Fibroblast of lung (primary cell): ENCODE measurements at places on chromosomes 13 and 19. TPM values are rescaled to one million over a fixed set of nuclear protein-coding genes. Genes with fewer than 3 reads are reported as not detected.

Gene MADCAM1
- total RNA-seq: 0.17 and 0.26 TPM in 2 replicates

Gene SIGLEC11
- not detected in 2 replicates for total RNA-seq

Gene RNF225
- under 0.01 TPM in 1 of 2 replicates, not detected in the other for total RNA-seq

Gene ZNF614
- 9.2 and 10.0 TPM in 2 replicates for total RNA-seq

Gene ZNF547
- total RNA-seq: 4.6 and 6.1 TPM in 2 replicates

Gene ZNF460
- total RNA-seq: 78.1 and 80.9 TPM in 2 replicates

Gene NLRP11
- under 0.01 TPM in 2 replicates for total RNA-seq

Gene SHANK1
- total RNA-seq: 1.8 and 7.9 TPM in 2 replicates

Gene INSL3
- total RNA-seq: not detected in 2 replicates

Gene NPHS1
- not detected in 2 replicates for total RNA-seq

Gene FCAR
- not detected in 2 replicates for total RNA-seq

Gene SCEL
- total RNA-seq: not detected in 2 replicates

DNA sequence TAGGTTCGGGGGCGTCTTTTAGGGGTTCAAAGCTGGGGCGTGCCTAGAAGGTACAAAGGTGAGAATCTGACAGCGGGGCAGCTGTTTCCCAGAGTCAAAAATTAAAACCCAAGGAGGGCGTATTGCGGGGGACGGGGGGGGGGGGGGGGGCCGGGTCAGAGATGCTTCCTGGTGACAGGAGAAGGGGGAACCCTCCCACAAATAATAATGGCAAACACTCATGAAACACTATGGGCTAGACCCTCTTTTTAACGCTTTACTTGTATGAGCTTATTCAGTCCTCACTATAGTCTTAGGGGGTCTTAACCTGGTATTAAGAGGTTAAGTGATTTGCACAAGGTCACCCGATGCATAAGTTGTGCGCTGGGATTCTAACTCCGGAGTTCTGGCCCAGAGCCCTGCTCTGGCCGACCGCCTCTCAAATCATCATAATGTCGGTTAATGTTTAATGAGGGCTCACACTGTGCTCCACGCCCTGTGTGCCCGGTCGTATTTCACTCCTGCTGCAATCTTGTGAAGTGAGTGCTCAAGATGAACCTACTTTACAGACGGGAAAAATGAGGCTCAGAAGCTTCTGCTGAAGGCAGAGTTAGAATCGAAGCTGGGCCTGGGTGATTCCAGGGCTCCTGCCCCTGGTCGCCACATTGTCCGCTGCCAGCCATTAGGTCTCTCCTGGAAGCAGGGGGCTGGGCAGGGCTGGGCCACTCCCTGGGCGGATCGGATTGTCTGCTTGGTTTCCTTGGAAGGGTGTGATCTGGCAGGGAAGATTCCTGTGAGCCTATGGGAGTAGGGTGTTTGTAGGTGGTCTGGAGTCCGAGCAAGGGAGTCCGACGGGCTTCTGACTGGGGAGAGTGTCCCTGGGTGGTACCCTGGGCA lies 964 bp downstream of the PAK4 start:
- peak; percentile 37 for DNase-seq
- H3K36me3 ChIP-seq: no peaks in the 10 kb centered on the region
- H3K27ac ChIP-seq: peak overlapping the region; percentile 7

GRCh38 chr13:47499358-47500150 lies 501.5 kb downstream of the SUCLA2 start:
- peak overlapping the region; percentile 75 for H3K27ac ChIP-seq
- H3K27me3 ChIP-seq: no peaks in the 10 kb centered on the region
- H3K4me3 ChIP-seq: no peak overlapping the region
- DNase-seq: peak; percentile 96

GRCh38 chr13:48595431-48596429 lies 58.0 kb upstream of the CYSLTR2 start:
- H3K27ac ChIP-seq: no peak overlapping the region
- H3K36me3 ChIP-seq: no peaks in the 10 kb centered on the region
- H3K27me3 ChIP-seq: no peaks in the 10 kb centered on the region
- no peaks in the 10 kb centered on the region for H3K4me1 ChIP-seq
- H3K4me3 ChIP-seq: no peak overlapping the region

DNA sequence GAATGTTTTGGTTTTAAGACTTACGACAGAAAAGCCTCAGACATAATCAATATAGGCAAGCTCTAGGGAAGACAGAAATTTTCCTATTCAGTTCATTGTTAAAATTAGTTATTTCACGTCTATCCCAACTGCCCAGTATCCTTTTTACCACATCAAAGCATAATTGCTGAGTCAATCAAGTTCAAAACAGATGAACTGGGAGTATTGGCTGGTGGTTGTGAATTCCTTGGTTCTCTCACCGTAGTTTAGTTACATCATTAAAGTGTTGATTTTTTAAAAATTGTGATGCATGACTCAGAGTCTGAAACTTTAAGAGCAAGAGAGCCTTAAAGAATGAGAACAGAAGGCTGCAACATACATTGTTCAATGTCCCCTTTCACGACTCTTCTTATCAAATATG lies 143.3 kb upstream of the FREM2 start:
- no peaks in the 10 kb centered on the region for H3K27me3 ChIP-seq
- no peak for DNase-seq
- H3K36me3 ChIP-seq: no peaks in the 10 kb centered on the region
- H3K4me1 ChIP-seq: no peaks in the 10 kb centered on the region

- H3K27me3 ChIP-seq: no peaks in the 10 kb centered on the region
- H3K4me3 ChIP-seq: no peak overlapping the region
- no peaks in the 10 kb centered on the region for H3K36me3 ChIP-seq
- peaks cover 5% of the 10 kb centered on the region for H3K4me1 ChIP-seq
Measured at GRCh38 chr13:46662690-46663089, 109.7 kb downstream of the LRCH1 start.

DNA sequence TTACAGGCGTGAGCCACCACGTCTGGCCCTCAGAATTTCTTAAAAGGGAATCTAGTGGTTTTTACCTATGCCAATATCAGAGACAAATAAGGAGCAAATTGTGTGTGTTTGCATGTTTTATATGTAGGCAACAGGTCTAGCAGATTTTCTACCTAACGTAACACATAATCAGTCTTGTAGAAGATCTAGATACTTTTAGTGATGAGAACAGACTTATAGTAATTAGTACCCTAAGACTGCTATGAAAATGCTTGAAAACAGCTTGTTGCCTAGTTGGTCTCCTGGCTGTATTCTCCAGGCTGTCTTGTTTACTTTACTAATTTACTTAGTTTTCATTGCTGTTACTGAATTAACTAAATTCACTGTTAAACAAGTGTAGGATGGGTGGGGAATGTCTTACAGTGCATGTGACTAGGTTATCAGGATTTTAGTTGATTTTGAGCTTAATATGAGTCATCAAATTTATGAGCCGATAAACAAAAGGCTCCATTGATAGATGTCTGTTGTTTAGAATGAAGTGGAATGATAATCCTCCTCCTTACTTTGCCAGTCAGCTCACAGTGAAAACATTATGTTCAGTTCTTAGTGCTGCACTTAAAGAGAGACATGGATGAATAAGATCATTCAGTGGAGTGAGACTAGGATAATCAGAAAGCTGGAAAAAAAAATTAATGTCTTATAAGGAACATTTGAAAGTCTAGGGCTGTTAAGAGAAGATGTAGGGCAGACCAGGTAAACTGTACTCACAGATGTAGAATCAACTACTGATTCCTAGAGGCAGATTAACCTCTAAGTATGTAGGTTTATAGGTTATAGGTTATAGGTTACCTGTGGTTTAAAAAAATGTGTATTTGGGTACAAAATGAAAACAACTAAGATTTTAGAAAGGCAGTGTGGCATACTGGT lies 22.4 kb downstream of the GTF2F2 start:
- no peaks in the 10 kb centered on the region for H3K36me3 ChIP-seq
- H3K27ac ChIP-seq: no peak overlapping the region
- H3K4me3 ChIP-seq: no peak overlapping the region
- peak; percentile 17 for DNase-seq

- DNase-seq: no peak
- H3K27ac ChIP-seq: no peak overlapping the region
- no peaks in the 10 kb centered on the region for H3K27me3 ChIP-seq
- no peak overlapping the region for H3K4me3 ChIP-seq
Measured at GRCh38 chr13:33571618-33572017, 246.3 kb upstream of the RFC3 start.

DNA sequence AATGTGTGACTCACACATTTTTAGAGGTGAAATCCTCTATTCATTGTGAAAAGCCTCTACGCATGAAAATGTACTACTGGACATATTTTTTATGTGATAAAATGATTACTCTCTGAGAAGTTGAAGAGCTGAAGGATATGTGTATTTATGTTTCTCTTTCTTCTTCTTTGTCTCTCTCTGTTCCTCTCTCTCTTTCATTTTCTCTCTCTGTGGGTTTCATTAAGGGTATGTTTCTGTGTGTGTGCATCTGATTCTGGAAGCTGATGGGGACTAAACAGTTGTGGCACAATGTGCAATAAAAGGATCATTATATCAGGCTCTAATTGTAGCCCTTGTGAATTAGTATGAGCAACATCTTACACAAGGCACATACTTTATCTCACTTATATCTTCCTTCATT lies 867.7 kb downstream of the PCDH9 start:
- DNase-seq: peak; percentile 24
- H3K27me3 ChIP-seq: no peaks in the 10 kb centered on the region
- no peaks in the 10 kb centered on the region for H3K36me3 ChIP-seq
- H3K4me3 ChIP-seq: no peak overlapping the region

GRCh38 chr19:41861116-41861768 lies 1.2 kb downstream of the RPS19 start:
- H3K4me1 ChIP-seq: peaks cover 8% of the 10 kb centered on the region
- no peaks in the 10 kb centered on the region for H3K27me3 ChIP-seq
- peaks cover 34% of the 10 kb centered on the region for H3K36me3 ChIP-seq
- DNase-seq: no peak
- peak overlapping the region; percentile 98 for H3K27ac ChIP-seq

DNA sequence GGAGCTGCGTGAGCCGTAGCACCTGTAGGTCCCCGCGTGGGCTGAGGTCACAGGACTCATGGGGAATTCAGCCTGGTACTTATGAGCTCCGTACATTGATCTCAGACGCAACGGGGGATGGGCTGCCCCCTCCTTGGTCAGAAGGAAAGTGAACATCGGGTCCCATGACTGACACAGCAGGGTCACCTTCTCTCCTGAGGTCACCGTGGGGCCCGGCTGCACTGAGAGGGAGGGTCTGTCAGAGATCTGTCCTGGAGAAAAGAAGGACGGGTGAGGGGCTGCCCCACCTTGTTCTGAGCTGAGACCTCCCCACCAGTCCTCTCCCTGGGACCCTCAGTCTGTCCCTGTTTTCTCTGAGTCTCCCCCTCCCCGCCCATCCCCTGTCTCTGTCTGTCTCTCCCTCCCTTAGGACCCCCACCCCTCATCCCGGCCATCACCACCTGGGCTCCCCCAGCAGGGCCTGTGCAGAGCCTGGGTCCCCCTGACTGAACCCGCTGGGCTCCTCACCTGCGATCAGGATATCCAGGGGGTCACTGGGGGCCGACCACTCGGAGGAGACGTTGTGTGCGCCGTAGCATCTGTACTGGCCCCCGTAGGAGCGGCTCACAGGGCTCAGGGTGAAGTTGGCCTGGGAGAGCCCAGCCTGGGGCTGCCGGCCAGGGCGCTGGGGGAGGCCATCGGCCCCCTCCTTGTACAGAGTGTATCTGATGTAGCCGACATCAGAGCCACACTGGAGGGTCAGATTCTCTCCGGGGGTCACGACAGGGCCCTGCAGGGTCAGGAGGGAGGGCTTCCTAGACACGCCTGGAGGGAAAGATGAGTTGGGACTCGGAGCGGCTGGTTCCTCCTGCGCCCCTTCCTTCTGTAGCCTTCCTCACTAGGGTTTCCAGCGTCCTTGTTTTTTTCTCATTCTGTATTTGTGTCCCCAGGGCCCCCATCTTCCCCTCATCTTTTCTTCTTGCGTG lies 1.8 kb downstream of the LILRA4 start:
- no peak overlapping the region for H3K4me3 ChIP-seq
- no peaks in the 10 kb centered on the region for H3K36me3 ChIP-seq
- H3K4me1 ChIP-seq: no peaks in the 10 kb centered on the region
- no peak overlapping the region for H3K27ac ChIP-seq

GRCh38 chr19:40312533-40312932 lies 27.4 kb upstream of the AKT2 start:
- H3K36me3 ChIP-seq: no peaks in the 10 kb centered on the region
- no peaks in the 10 kb centered on the region for H3K4me1 ChIP-seq
- no peak for DNase-seq
- no peak overlapping the region for H3K4me3 ChIP-seq
- H3K27me3 ChIP-seq: no peaks in the 10 kb centered on the region

- H3K27me3 ChIP-seq: no peaks in the 10 kb centered on the region
- no peak overlapping the region for H3K27ac ChIP-seq
- H3K36me3 ChIP-seq: no peaks in the 10 kb centered on the region
- peaks cover 2% of the 10 kb centered on the region for H3K4me1 ChIP-seq
Measured at GRCh38 chr13:77878190-77878589, 40.4 kb downstream of the EDNRB start.

DNA sequence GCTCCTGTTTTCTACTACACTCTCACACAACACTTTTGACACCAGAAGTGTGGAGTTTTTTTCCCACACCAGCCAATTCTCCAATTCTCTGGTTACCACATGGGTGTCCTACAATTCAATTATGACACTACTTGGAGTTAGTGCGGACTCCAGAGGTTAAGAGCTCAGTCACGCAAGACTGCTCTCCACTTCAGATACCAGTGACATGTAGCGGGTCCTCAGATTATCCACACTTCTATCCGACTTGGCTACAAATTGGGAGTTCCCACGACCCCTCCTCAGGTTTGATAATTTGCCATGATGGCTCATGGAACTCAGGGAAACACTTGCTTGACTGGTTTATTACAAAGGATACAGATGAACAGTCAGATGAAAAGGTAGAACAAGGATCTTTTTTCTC lies 32.9 kb downstream of the PAN3 start:
- no peak overlapping the region for H3K4me3 ChIP-seq
- no peaks in the 10 kb centered on the region for H3K36me3 ChIP-seq
- H3K4me1 ChIP-seq: no peaks in the 10 kb centered on the region
- no peak overlapping the region for H3K27ac ChIP-seq

GRCh38 chr19:33300009-33300893 lies 2.1 kb downstream of the CEBPA start:
- peaks cover 42% of the 10 kb centered on the region for H3K27me3 ChIP-seq
- no peaks in the 10 kb centered on the region for H3K4me1 ChIP-seq
- no peak for DNase-seq
- H3K27ac ChIP-seq: no peak overlapping the region
- H3K36me3 ChIP-seq: no peaks in the 10 kb centered on the region
